OCI-M1 (cell line): ENCODE measurements at places on chromosomes 7 and 10.

DNA sequence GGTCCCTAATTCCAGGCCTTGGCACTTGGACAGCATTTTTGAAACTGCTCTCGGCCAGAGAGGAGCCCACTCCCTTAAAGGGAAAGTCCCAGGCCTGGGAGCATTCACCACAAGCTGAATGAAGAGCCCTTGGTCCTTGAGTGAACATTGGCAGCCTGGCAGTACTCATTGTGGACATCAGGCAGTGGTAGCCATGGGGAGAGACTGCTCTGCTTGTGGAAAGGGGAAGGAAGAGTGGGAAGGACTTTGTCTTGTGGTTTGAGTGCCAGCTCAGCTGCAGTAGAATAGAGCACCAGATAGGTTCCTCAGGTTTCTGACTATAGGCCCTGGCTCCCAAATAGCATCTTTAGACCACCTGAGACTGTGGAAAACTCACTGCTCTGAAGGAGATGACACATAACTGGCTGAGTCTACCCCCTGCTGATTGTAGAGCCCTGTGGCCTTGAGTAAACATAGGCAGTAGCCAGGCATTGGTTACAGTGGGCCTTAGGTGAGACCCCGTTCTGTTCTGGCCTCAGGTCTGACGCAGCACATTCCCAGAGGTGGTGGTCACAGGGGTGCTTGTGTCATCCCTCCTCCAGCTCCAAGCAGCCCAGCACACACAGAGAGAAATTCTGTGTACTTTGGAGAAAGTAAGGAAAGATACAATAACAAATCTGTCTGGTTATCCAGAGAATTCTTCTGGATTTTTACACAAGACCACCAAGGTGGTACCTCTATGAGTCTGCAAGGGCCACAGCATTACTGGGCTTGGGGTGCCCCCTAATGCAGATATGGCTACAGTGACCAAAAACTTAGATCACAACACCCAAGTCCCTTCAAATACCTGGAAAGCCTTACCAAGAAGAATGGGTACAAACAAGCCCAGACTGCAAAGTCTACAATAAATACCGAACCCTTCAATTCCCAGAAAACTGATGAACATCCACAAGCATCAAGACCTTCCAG, 153.8 kb downstream of the GNAI1 start:
- peak; percentile 36 for DNase-seq

DNA sequence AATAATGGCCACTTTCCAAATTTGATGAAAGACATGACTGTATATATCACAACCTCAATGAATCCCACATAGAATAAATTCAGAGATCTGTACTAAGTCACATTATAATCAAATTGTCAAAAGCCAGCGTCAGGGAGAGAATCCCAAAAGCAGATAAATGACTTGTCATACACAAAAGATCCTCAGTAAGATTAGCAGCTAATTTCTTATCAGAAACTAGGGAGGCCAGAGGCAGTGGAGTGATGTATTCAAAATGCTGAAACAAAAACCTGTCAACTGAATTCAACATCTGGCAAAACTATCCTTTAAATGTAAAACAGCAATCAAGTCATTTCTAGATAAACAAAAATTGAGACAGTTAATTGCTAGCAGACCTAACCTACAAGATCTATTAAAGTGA, 11.6 kb upstream of the ARHGAP22 start:
- no peak for DNase-seq

- DNase-seq: no peak
Observed at GRCh38 chr10:5906651-5907050, 16.6 kb downstream of the FBH1 start.

- no peak for DNase-seq
Observed at GRCh38 chr7:29224726-29225125, 30.2 kb downstream of the CHN2 start.

- no peak for DNase-seq
Observed at GRCh38 chr10:94006591-94007550, 13.1 kb downstream of the PLCE1 start.

DNA sequence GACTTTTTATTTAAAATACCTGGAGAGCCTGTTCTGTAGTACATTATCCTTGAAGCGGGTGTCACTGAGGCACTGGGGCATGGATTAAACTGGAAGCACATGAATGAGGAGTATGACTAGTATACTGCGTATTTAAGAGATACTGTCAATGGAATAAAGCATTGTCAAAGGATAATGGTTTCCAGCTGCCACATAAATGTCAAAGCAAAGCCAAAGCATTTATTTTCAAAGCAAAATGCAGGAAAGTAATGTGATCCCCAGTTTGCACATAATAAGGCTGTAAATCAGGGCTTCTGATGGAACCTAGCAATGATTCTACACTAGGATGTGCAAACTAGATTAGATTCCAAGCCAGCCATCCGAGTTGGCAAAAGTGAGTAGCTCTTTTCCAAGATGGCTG, 240.1 kb downstream of the POU6F2 start:
- no peak for DNase-seq

DNA sequence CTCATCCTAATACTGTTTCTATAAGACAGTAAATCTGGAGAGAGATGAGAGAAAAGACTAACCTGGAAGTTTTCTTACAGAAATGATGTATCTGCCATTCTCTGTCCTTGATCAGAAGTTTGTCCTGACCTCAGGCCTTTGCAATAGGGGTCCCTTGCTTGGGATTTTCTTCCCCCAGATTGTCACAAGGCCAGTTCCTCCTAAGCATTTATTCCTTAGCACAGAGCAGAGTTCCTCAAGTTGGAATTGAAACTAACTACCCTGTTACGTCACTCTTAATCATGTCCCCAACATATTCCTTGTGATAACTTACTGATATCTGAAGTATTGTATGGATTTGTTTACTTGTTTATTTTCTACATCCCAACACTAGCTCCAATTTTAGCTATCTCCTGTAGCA, 202.1 kb downstream of the COBL start:
- DNase-seq: no peak

DNA sequence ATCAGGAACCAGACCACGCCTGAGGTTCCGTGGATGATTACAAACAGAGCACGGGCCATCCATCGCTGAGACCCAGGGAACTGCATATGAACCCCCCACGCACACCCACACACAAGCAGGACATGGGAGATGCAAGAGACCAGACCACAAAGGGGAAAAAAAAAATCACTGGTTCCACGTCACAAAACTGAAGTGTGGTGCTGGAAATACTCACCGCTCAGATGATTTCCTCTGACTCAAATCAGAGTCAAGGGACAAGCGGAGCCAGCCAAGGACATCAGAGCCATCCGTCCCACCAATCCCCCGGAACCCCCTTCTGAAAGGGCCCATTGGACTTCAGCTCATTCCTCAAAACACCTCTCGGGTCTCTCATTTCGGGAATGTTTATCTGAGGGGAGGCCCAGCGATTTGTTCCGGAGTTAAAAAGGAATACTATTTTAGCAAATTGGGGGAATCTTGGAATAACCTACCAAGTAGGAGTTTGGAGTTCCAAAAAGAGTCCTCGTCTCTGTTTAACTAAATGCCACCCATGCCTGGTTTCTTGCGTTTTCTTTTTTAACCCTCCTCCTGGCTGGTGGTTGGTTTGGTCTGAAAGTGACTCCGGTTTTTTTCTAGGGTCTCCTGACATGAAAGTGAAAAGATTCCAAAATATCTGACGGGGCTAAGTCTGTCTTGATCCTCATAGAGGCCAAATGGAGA, 15.0 kb downstream of the SNX8 start:
- DNase-seq: no peak

DNA sequence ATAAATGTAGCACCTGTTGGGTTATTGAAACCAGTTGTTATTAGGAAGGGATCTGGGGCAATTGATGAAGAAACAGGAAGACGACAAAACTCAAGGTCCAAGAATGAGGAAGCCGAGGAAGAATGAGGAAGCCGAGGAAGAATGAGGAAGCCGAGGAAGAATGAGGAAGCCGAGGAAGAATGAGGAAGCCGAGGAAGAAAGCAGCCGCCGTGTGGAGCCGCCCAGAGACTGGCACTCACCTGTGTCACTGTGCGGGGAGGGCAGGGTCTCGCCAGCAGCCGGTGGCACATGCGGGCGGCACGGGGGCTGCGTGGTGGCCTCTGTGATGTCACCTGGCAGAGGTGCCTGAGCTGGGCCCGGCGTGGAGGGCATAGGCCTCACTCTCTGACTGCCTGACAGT, 71.1 kb upstream of the CFAP46 start:
- no peak for DNase-seq
